ENCODE measurements at places on chromosomes 7 and 10. TPM values are rescaled to one million over a fixed set of nuclear protein-coding genes. Genes with fewer than 3 reads are reported as not detected.

- DNase-seq, result peak; percentile 17
Observed at GRCh38 chr10:71634531-71635164, 84.9 kb downstream of the C10orf105 start.

DNA sequence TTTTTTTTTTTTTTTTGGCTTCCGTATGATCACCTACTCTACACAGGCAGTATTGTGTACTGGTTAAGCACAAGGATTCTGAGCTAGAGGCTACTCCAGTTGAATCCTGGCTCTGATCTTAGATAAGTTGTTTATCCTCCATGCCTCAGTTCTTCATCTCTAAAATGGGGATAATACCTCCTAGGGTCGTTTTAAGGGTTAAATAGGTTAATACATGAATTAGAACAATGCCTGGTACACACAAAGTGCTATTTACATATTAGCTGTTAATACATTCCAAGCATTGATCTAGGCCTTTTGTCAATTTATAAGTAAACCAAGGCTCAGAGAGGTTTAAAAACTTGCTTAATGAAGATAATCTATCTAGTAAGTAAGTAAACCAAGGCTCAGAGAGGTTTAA lies 59.0 kb downstream of the ST7 start:
- no peak for DNase-seq

DNA sequence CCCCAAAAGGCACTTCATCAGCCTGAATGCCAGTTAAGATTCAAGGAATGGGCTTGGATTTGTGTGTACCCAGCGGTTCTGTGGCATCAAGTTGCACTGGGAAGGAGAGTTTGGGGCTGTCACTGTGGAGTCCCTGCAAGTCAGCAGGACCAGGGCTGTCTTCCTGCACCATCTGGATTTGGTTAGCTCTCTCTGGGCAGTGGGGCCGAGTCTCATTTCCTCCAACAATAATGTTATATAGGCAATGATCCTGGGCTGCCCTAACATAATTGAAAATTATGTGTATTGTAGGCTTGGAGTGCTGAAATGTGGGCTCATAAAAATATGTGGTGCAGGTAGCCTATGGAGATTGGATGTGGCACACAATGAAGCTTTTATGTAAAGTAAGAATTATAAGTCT lies 87.2 kb downstream of the TCF7L2 start:
- DNase-seq, result no peak

Gene RARRES2
- 13.0 TPM for total RNA-seq

Gene ADCYAP1R1
- total RNA-seq, result not detected

Measured in Calu3 (cell line).